ENCODE measurements at places on chromosomes 16 and 17. TPM values are rescaled to one million over a fixed set of nuclear protein-coding genes. Genes with fewer than 3 reads are reported as not detected.

GRCh38 chr16:24807301-24807700, 38.5 kb upstream of the SLC5A11 start:
- H3K36me3 ChIP-seq = peaks cover 54% of the 10 kb centered on the region
- no peak overlapping the region for H3K4me3 ChIP-seq
- no peak overlapping the region for H3K27ac ChIP-seq
- no peak for DNase-seq
- no peaks in the 10 kb centered on the region for H3K27me3 ChIP-seq

GRCh38 chr17:73365301-73365874, 53.6 kb upstream of the CDC42EP4 start:
- no peak for DNase-seq
- H3K27me3 ChIP-seq = no peaks in the 10 kb centered on the region
- no peaks in the 10 kb centered on the region for H3K36me3 ChIP-seq
- H3K4me3 ChIP-seq = no peak overlapping the region

- no peak overlapping the region for H3K27ac ChIP-seq
- H3K36me3 ChIP-seq = no peaks in the 10 kb centered on the region
- no peak overlapping the region for H3K4me3 ChIP-seq
Observed at GRCh38 chr16:25034911-25035310, 19.7 kb upstream of the ARHGAP17 start.

GRCh38 chr17:73902416-73903181, 258.4 kb upstream of the SDK2 start:
- H3K4me1 ChIP-seq = no peaks in the 10 kb centered on the region
- H3K36me3 ChIP-seq = no peaks in the 10 kb centered on the region
- H3K4me3 ChIP-seq = no peak overlapping the region
- DNase-seq = no peak
- H3K27ac ChIP-seq = no peak overlapping the region

DNA sequence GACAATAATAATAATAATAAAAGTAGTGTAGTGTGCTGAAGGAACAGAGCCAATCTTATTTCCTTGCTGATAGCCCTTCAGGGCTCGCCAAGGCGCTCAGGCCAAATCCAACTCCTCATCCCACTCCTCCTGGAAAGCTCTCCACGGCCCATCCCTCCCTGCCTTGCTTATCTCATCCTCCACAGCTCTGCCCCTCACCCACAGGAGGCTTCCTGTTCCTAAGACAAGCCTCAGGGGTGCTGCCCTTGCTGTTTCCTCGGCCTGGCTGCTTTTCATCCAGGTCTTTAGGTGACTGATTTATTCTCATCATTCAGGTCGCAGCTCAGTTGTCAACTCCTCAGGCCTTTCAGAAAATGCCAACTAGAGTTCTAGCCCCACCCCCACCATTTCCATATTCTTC, 11.2 kb downstream of the GTF3C1 start:
- no peak for DNase-seq
- H3K36me3 ChIP-seq = peaks cover 25% of the 10 kb centered on the region
- H3K27ac ChIP-seq = no peak overlapping the region

DNA sequence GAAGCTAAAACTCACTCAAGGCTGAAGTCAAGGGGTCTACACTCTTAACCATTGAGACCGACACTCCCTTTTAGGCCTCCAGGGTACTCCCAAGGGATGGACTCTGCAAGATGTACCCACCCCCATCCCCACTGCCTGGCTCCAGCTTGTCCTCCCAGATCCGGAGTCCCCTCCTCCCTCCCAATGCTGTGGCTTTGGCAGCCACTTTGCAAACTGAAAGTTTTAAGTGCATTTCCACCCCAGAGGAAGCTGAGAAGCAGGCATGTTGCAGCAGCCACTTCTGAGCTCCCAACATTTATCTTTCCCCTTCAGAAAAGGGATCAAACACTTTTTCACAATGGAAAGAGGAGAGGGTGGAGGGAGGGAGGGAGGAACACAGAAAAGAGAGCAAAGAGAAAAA, 115.2 kb downstream of the COPRS start:
- DNase-seq = no peak
- no peak overlapping the region for H3K27ac ChIP-seq

- H3K4me3 ChIP-seq = no peak overlapping the region
- H3K4me1 ChIP-seq = no peaks in the 10 kb centered on the region
- no peak for DNase-seq
- no peaks in the 10 kb centered on the region for H3K27me3 ChIP-seq
- no peak overlapping the region for H3K27ac ChIP-seq
Observed at GRCh38 chr17:45342871-45343526, 26.2 kb upstream of the MAP3K14 start.

DNA sequence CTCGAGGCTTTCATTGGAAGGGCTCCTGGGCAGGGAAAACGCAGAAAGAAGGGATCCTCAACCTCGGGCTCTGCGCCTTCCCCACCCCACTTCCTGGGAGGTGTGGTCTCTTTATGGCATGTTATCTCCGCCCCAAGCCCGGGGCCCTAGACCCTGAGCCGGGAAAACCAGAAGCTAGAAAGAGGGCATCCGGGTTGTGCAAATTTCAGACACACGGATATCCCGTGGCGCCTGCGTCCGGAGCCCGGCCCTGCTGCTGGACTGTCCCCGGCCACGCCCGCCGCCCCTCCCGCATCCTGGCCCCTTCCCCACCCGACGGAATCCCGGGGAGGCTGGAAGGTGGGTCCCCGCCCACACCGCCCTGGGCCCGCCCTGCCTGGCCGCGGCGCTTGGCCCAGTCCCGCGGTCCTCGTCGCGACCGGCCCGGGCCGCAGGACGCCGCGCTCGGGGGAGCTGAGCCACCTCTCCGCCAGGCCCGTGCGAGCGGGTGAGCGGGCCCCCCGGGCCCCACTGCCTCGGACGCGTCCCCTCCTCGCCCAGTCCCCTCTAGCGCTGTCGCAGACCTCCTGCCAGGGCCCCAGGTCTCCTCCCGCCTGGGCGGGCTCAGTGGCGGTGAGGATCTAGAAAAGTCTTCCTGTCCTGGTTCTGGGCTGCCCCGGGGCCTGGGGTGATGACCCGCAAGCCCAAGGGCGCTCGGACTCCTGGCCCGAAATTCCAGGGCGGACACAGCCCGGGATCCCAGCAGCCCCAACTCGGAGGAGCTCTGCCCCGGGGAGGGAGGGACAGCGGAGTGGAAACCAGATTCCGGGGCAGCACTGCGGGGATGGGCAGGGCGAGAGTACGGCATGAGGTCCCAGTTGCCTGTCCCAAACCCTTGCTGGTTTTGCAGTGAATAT, at the start of gene SLC16A5:
Gene SLC16A5 (plus strand): TSS at position 397 of the 896 bp plus-strand sequence. CDS start 5,683 bp downstream, outside the sequence.
- no peaks in the 10 kb centered on the region for H3K27me3 ChIP-seq
- no peak for DNase-seq
- H3K27ac ChIP-seq = no peak within 1 kb of the TSS
- H3K4me3 ChIP-seq = no peak within 1 kb of the TSS
- peaks cover 20% of the 10 kb centered on the region for H3K4me1 ChIP-seq
- no peaks in the 10 kb centered on the region for H3K36me3 ChIP-seq

- H3K27me3 ChIP-seq = no peaks in the 10 kb centered on the region
- peaks cover 42% of the 10 kb centered on the region for H3K4me1 ChIP-seq
- H3K36me3 ChIP-seq = peaks cover 50% of the 10 kb centered on the region
- H3K27ac ChIP-seq = no peak overlapping the region
- DNase-seq = no peak
Observed at GRCh38 chr16:84497418-84498222, 6.8 kb downstream of the MEAK7 start.

- peak; percentile 72 for DNase-seq
- peaks cover 26% of the 10 kb centered on the region for H3K4me1 ChIP-seq
- no peaks in the 10 kb centered on the region for H3K27me3 ChIP-seq
- H3K36me3 ChIP-seq = no peaks in the 10 kb centered on the region
Observed at GRCh38 chr16:64391063-64391600, 730.7 kb downstream of the CDH11 start.

- DNase-seq = no peak
- peaks cover 34% of the 10 kb centered on the region for H3K4me1 ChIP-seq
- H3K27me3 ChIP-seq = no peaks in the 10 kb centered on the region
- H3K4me3 ChIP-seq = no peak overlapping the region
- no peak overlapping the region for H3K27ac ChIP-seq
Observed at GRCh38 chr17:31266042-31266441, 31.0 kb downstream of the OMG start.

DNA sequence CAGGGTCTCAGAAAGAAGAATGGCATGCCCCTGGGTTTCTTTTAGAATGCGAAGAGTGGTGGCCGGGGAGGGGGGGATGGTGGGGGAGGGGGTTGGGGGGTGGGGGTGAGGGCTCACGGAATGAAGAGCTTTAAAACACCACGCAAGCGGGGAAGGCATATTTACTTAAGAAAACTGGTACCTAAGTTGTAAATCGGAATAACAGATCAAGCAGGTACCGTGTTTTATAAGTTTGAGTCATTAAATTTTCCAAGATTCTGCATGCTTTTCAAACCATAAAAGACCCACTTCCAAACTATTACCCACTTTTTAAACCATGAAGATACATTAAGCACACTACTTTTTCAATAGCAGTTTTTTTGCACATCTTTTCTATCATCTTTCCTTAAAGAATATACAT, 130.2 kb downstream of the STX8 start:
- H3K4me3 ChIP-seq = no peak overlapping the region
- no peak overlapping the region for H3K27ac ChIP-seq
- no peaks in the 10 kb centered on the region for H3K27me3 ChIP-seq
- no peak for DNase-seq
- H3K36me3 ChIP-seq = no peaks in the 10 kb centered on the region
- H3K4me1 ChIP-seq = no peaks in the 10 kb centered on the region

DNA sequence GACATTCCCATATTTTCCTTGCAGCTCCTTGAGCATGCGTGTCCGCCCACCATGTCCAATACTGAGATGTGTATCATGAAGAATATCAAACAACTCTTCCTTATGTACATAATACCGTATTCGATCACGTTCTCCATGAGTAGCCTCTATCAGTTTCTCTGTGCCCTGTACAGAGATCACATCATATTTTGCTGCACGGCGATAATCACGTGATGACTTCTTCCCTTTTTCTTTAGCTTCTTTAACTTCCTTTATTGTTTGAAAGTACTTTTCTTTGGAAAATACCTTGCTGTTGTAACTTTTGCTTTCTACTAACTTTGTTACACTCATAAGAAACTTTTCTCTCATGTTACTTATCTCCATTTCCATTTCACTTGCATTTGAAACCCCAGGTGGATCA, 6.6 kb downstream of the KRABD2 start:
- H3K27me3 ChIP-seq = no peaks in the 10 kb centered on the region
- no peak overlapping the region for H3K27ac ChIP-seq
- H3K4me1 ChIP-seq = peaks cover 16% of the 10 kb centered on the region
- H3K4me3 ChIP-seq = no peak overlapping the region

DNA sequence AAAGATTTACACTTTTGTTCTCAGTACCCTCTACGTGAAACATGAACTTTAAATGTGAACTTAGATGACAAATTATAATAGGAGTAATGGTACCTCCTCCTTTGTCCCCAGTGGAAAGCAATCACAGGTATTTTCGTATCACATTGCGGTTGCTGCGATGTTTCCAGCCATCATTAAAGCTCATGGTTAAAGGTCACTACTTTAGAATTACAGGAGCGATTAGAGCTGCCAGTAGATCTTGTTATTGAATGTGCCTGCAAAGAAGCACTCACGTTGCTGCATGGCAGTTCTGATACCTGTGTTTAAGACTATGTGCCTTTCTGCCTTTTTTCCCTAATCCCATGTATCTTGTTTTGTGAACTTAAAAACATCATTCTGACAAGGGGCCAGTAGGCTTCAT, 301.0 kb downstream of the CPPED1 start:
- H3K4me1 ChIP-seq = peaks cover 7% of the 10 kb centered on the region
- H3K27me3 ChIP-seq = no peaks in the 10 kb centered on the region
- no peak overlapping the region for H3K27ac ChIP-seq
- no peak overlapping the region for H3K4me3 ChIP-seq
- no peak for DNase-seq

- no peaks in the 10 kb centered on the region for H3K36me3 ChIP-seq
- H3K27me3 ChIP-seq = no peaks in the 10 kb centered on the region
- H3K27ac ChIP-seq = no peak overlapping the region
- no peak overlapping the region for H3K4me3 ChIP-seq
Observed at GRCh38 chr16:12773221-12773620, 30.5 kb downstream of the CPPED1 start.

DNA sequence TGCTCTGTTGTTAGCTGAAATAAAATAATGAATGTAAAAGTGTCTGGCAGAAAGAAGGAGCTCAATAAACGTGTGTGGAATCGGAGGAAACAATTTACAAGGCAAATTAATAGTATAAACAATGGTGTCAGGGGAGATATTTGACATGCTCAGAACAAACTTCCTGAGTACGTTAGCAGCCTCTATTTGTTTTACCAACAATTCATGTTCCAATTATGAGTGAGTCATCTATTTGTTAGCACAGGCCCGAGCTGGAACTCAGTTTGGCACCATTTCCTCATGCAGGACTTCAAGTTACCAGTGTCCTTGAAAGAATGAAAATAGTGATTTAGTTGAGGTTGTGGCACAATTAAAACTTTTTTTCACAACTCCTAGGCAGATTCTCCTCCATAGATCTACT, 9.1 kb downstream of the ASIC2 start:
- H3K27me3 ChIP-seq = no peaks in the 10 kb centered on the region
- peaks cover 24% of the 10 kb centered on the region for H3K4me1 ChIP-seq
- H3K36me3 ChIP-seq = no peaks in the 10 kb centered on the region
- peak overlapping the region; percentile 30 for H3K4me3 ChIP-seq

- DNase-seq = no peak
- no peaks in the 10 kb centered on the region for H3K27me3 ChIP-seq
- H3K27ac ChIP-seq = no peak overlapping the region
- no peaks in the 10 kb centered on the region for H3K36me3 ChIP-seq
- no peak overlapping the region for H3K4me3 ChIP-seq
Observed at GRCh38 chr17:6574687-6575595, 18.6 kb upstream of the PITPNM3 start.

The CUEDC1 gene
- total RNA-seq = 31.6 TPM

The KRTAP4-3 gene
- not detected for total RNA-seq

The RGS11 gene
- 1.2 TPM for total RNA-seq

The CNTD1 gene
- not detected for total RNA-seq

The KRTAP4-1 gene
- total RNA-seq = not detected

The CHD9NB gene
- total RNA-seq = not detected

The CCL13 gene
- not detected for total RNA-seq

The MRPL10 gene
- total RNA-seq = 74.2 TPM

The ZG16B gene
- total RNA-seq = 17.0 TPM

The FBRS gene
- 22.2 TPM for total RNA-seq

The CA5A gene
- total RNA-seq = not detected

The TMC6 gene
- 138 TPM for total RNA-seq

Data from PC-3 (cell line).